ENCODE measurements at places on chromosomes 3 and 15.

DNA sequence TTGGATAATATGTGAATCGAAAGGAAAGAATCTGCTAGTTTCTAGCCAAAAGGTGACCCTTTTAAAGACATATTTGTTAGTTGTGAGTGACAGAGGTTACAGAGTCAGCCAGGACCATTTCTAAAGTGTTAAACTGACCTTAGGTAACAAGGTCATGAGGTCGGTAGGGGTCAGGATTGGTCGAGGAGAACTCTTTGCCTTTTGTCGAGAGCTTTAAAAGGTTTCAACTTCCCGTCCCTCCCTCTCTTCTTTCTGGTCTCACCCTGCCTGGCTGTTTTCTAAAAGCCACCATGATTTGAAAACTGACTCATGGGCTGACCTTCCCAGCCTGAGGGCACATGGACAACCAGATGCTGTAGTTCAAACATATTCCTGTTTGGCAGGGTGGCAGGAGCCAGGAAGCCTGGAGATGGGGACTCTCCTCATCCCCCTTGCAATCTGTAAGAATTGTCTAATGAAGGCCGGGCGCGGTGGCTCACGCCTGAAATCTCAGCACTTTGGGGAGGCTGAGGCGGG, 25.8 kb upstream of the PRTG start:
- DNase-seq = no peak

DNA sequence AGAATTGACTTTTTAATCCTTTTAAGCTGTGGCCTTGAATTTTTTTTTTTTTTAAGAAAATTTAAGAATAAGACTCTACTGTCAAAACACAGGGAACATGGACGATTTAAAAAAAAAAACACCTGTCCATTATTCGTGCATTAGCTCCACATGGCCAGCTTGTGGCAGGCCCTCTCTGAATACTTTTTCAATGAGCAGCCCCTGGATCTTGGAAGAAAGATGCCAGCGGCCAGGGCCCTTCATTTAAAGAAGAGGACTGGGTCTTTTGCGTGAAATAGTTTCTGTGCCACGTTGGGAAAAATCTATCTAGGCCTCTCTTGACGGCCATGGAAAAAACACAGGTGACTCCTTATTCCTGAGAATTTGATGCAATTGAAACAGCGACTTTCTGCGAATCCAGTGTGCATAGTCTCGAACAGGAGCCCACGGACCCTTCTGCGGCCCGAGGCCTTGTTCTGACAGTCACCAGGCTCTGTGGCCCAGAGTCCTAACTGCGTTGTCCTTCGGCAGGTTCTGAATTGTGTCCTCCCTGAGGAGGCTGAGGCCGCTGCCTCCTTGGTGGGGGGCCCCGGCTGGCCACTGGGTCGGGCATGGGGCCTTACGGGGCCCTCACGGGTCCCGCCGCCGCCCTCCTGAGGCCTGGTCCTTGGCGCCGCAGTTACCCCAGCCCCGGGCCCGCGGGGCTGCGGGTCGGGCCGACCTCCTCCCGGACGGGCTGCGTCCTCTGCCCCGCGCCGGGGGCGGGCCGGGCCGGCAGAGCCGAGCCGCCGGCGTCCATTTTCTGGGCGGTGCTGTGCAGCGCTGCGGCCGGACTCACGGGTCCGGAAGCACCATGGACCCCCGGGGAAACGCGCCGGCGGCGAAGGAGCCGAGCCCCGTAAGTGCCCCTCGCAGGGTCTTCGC, 33.5 kb downstream of the ZBTB38 start:
- DNase-seq = peak; percentile 69

DNA sequence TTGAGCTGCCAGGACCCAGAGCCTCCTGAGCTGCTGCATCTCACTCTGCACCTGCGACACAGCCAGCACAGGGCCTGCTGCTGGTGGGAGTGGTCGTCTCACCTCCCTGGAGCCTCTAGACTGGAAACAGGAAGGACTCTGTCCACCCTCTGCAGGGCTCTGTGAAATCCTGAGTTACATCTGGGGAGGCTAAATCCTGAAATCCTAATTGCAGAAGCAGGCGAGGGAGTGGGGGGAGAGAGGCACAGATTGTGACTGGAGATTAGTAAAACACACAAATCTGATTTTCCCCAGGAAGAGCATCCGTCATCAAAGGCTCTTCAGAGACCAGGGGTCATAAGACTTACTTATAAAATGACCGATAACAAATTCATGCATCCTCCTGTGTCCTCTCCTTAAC, 31.6 kb upstream of the GABRG3 start:
- DNase-seq = no peak

- DNase-seq = no peak
Observed at GRCh38 chr3:65540666-65541065, 498.1 kb downstream of the MAGI1 start.

- no peak for DNase-seq
Observed at GRCh38 chr3:36736301-36736700, 28.1 kb downstream of the DCLK3 start.

DNA sequence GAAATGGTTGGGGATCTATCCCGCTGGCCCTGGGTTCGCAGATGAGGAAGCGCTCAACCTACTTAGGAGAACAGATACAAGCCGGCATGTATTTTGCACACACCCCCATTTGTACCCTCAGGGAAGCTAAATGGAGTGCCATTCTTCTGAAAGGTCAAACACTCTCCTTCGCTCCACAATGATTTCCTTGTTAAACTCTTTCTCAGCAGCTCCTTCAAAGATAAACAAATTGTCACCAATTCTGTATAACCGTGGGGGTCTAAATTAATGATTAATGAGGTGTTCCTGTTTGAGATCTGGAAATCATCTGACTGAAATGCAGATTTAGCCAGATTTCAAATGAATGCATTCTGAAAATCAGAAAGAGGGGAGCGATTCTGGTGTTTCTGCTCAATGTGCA, 124.0 kb downstream of the MEGF11 start:
- DNase-seq = no peak

DNA sequence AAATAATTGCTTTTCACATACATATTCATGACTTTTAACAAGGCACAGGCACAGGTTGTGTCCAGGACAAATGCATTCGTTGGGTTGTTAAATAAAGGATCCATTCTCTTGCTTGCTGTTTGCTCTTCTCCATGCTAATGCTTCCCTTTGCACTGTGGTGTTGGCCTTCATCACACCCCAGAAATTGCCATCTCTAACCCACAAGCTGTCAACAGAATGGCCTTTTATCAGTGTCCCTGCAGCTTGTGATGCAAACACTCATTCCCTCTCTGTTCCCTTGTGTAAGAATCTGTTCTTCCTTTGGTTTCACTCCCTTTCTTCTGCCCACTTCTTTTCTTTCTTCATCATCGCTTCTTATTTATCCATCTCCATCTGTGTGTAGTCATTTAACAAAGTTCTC, 72.2 kb downstream of the SLC7A14 start:
- DNase-seq = no peak

DNA sequence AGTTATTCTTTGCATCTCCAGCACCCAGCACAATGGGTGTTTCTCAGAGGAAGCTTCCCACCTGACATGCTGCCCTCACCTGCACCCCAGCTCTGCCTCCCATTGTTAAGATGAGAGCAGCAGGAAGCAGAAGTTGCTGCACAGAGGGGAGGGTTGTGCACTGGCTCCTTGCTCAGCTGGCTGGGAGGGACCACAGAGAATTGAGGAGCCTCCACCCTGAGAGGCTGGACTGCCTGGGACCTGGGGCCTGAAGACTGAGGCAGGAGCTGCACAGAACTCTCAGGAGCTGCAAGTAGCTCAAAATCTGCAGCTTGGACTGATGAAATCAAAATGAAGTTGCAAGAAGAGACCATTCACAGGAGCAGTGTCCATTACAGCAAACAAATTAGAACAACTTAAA, 222.3 kb upstream of the LINGO1 start:
- peak; percentile 11 for DNase-seq

DNA sequence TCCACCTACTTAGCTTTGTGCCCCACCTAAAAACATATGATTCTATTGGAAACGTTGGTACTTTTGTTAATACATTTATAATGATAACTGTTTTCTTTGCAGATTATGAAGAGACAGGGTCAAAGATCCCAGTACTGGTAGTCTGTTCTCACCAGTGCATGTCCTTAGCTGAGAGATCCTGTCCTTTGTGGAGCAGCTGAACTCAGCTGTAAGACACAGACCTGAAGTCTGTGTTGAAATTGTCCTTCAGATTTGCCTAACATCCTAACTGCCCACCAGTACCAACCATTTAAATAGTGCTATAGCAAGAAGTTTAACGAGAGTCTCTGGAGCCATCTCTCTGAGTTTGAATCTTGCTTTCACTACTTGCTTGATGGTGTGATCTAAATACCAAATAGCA, 398.7 kb downstream of the FEZF2 start:
- DNase-seq = no peak

DNA sequence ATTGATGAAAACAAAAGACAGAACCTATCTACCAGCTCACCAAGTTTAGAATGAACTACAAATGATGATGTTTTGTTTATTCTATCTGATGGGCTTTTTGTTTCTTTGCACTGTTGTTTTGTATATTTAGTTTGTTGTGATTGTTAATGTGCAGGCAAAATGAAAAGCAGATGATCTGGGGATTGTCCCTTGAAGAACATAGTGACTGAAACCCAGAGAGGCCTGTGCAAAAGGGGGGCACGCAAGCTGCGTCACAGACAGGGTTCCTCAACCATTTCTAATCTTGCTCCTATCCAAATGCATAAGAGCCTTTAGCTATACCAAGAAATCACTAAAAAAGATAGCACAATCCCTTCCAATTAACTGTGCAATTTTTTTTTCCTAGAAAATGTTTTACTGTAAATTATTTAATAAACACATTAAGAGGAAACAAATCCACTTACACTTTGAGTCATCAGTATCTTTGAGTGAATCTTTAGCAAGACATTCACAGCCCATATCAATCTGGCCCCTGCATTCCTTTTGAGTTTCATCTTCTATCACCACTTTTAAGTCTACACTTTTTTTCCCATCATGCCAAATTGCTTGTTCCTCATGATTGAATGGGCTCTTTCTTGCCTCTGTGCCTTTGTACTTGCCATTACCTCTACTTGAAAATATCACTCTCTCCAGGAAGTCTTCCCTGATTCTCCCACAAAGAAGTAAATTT, 220.3 kb downstream of the ATP8B4 start:
- DNase-seq = no peak

- no peak for DNase-seq
Observed at GRCh38 chr3:167057581-167057980, 322.5 kb downstream of the ZBBX start.

DNA sequence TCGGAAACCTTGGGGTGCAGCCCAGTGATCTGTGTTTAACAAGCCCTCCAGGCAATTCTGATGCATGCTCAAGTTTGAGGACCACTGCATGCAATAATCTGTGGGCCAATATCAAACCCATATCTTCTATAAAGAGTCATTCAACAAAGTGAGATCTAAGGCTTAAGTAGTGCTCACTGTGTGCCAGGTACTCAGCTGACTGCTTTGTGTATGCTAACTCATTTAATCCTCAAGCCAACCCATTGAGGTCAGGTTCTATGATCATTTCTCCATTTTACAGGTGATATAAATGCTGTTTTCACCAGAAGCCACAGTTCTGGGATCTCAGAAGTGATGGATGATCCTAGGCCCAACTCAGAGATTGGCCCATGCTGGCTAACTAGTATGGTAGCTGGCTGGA, 101.7 kb downstream of the SMAD6 start:
- no peak for DNase-seq

GRCh38 chr3:194503081-194503531, 16.3 kb upstream of the ATP13A3 start:
- DNase-seq = no peak

DNA sequence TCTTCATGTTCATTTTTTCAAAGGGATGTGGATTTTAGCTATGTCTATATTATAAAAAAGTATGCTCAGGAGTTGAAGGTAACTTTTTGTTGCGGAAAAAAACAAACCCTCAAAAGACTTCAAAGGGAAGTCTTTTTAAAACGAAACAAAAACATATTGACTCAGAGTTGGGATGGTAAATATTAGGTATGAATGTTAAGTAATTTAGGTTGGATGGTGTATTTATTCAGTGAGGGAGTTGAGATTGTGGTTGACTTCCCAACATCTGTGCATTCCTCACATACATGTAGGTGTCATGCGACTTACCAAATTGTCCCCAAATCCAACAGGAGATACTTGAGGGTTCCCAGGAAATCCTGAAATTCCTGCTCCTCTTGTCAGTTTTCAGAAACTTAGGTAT, 32.7 kb upstream of the PLSCR5 start:
- DNase-seq = no peak

- DNase-seq = no peak
Observed at GRCh38 chr3:177904621-177905020, 631.6 kb upstream of the KCNMB2 start.

DNA sequence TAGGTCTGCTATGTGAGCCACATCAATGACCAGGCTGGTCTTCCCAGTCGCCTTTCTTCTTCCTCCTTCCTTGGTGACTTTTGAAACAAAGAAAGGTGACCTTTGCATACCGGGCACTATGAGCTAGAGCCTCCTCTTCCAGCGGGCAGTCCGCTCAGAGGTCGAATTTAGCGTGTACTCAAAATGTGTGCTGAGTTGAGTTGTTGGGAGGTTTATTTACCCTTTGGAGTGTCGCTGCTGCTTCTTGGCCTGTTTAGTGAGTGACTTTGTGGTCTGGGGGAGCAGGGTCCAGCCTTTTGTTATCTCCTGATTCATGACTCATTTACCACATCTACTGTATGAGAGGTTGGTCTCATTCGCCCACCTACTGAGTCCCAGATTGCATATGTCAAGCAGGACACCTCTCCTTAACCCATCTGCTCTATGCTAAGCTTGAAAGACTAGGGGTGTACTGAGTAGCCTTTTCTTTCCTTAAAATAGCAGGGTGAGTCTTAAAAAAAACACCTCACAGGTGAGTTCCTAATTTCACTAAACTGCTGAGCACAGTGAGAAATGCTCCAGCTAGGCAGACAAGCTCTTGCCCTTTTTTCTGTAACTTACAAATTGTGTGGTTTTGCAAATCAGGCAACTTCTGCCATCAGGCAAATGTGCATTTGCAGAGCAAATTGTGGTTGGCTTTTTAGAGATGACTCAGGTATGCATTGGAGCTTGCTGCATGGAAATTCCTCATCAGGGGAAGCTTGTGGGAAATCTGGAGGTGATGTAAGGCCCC, 3.2 kb upstream of the SIAH2 start:
- no peak for DNase-seq

GRCh38 chr15:65054333-65055200, 9.4 kb downstream of the SLC51B start:
- DNase-seq = peak; percentile 74

DNA sequence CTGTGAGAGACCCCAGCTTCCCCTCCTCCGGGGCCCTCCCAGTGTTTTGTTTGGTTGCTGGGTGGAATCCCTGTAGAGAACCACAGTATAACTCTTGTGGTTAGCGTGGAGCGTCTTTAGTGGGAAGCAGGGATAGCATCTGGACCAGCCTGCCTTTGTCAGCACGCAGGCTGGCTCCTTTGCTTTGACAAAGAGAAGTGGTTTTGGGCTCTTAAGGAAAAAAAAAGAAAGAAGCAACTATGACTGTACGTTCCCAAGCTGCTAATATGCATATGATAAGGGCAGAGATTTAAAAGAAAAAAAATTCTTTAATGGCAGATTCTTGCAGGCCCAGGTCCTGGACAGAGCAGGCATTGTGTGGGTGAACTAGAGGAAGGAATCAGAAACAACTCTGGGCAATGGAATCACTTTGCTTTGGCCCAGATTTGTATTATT, 340.8 kb upstream of the CTDSPL start:
- no peak for DNase-seq

GRCh38 chr15:62625429-62626033, 417.0 kb upstream of the TPM1 start:
- DNase-seq = no peak

- no peak for DNase-seq
Observed at GRCh38 chr15:98673133-98673532, 24.8 kb downstream of the IGF1R start.

GRCh38 chr3:162441716-162442115, 945.1 kb downstream of the OTOL1 start:
- no peak for DNase-seq

GRCh38 chr3:78878011-78878410, 889.8 kb downstream of the ROBO1 start:
- no peak for DNase-seq

Measured in activated naive CD4-positive, alpha-beta T cell treated with anti-CD3 and anti-CD28 coated beads, Interleukin-2, amount 10 ng/mL, durations not matched to agents 7 days and 5 days (primary cell).